Lower leg skin (tissue), 4 donors: ENCODE measurements at places on chromosomes 13 and 19.

GRCh38 chr13:30792285-30793000 is 57.1 kb downstream of the ALOX5AP start:
- peak; percentile 61 for DNase-seq

DNA sequence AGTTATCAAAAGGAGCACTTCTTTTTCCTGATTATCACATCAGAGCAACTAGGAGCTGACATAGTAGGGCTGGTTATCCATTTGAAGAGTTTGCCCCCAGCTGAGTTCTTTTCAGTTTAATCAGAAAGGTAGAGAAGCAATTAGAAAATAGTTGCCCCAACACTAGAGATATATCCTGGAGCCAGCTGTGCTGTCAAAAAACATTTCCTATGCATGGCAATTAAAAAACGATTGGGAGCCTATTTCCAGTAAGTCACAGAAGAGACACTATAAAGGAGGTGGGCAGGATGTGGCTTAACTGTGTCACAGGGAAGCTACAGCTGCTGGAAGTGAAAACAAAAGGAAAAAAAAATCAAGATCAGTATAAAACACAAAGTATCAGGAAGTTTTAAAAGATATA is 155.7 kb upstream of the SLITRK1 start:
- no peak for DNase-seq

DNA sequence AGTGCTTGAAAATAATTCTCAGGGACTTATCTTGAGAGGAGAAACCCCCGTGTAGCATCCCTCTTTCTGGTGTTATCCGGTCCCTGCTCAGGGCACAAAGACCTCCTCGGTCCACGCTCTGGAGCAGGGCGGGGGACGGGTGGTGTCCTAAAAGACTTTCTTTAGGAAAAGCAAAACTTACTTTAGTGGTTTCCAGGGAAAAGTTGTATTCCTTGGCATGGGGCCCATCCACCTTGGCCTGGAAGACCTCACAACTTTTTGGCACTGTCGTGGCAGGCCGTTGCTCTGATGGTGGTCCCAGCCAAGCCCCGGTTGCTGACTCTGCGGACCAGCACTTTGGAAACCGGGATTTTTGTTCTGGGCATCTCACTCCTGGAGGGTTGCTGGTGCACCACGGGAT is 2.7 kb downstream of the AMER2 start:
- no peak for DNase-seq

GRCh38 chr19:47697863-47698609 is 15.2 kb upstream of the EHD2 start:
- peak; percentile 94 for DNase-seq

DNA sequence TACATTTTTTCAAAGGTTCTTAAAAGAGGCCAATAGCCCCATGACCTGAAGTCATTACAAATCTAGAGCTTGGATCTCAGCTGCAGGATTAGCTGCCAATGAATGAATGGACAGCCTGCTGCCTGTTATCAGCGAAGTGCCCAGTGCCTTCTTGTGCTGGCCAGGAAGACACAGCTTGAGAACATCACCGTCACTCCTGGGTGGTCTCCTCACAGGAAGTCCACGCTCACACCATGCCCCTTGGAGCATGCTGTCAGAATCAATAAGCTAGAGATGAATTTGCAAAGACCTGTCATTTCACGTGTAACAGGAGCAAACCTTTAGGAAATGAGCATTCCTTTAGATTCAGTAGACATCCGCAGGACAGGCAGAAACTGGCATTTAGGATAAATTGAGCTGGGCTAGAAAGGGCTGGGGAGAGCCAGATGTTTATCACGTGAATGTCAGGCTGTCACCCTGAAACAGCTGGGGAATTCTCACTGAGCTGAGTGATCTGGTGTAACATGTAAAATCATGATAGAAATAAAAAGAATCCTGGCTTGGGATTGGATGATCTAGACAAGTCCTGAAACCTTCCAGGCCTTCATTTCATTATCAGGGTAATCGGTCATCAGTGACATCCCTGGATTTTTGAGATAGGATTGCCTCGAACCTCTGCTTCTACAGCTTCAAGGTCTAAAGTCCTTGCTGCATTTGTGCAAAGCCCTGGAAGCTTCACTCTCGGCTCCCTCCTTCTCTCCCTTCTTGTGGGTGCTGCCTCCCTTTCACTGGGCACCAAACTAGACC is 49.9 kb upstream of the MEDAG start:
- no peak for DNase-seq

GRCh38 chr19:30159636-30160035 is 212.5 kb upstream of the ZNF536 start:
- DNase-seq, result no peak

DNA sequence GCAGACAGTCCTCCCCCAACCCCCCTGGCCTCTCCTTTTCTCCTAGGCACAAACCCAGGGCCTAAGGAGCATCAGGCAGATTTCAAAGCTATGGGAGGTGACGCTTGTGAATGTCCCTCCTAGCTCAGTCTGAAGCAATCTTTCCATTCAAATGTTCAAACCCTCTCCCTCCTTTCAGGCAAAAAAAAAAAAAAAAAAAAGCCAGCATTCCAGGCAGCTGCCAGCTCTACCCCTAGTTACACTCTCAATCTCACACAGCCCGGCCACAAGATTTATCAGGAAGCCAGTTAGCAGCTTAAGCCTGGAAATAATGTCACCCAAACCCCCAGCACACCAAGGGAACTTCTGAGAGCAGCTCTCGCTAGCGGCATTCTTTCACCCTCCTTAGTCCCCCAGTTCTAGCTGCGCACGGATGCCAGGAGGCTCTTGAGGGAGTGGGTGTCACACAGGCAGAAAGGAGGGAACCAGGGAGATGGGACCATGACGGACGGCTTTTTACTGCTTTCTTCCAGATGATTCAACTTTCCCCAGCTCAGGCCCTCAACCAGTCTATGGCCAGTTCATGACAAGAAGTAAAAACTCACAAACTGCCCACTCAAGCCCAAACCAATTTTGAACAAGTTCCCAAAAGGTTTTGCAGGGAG is 6.3 kb downstream of the SH3GL1 start:
- no peak for DNase-seq

DNA sequence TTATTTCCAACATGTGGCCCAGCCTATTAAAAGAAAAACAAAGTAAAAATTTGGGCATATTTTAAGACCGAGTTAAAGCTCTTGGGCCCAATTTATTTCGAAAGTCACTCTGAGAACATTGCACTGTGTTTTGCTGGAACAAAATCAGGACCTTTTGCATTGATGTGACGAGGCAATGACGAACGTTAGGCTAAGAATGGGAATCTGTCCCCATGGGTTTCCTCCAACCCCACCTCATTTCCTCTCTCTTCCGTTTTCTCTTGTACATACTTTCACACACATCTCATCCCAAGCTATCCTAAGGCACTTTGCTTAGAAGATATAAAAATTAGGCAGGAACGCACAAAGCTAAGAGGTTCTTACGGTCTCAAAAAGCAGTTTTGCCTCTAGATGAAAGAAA is 22.1 kb downstream of the EDNRB start:
- no peak for DNase-seq

DNA sequence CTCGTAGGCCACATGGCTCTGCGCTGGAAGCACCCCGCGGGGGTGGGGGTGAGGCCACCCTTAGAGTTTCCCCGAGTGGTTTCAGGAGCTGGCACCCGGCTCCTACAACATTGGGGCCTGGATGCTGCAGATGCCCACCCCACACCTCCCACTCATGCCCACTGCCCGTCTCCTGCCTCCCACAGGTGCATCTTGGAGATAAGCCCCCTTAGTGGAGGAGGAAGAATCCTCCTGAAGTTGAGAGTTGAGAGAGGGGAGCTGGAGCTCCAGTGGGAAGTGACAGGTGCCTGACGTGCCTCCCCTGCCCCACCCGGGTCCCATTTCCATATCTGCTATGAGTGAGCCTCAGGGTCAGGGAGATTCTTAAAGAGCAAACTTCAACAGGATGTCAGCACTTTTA is 341.3 kb downstream of the TEX29 start:
- DNase-seq, result no peak

DNA sequence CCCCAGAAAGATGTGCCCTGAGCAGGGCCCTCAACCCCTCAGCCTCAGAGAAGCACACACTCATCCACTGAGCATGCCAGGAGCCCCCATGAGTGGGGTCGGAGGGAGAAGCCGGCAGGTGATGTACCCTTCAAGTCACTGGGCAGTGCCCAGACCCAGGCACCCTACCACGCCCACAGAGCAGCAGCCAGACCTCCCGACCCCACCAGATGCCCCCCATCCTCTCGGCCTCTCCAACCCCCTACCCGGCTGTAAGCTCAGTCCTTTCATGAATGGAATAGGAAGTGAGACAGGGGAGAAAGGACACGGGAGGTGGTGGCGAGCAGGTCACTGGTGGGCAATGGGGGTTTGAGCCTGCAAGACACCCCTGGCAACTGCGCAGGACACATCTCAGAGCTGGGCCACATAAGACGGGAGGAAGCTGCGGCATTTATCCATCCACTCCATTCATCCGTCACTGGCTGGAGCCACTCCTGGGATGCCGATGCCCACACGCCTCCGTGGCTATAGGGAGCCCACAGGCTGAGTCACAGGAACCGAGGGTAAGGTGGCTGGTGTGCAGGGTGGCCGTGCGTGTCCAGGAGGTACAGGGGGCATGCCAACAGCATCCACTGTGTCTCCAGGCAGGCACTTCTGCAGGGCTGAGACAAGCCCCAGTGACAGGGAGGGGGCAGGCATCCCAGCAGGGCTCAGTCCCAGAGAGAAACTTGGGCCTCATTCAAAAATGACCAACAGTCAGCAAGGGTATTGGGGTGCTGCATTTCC is 23.8 kb upstream of the VSTM2B start:
- no peak for DNase-seq

- no peak for DNase-seq
These were observed 130.0 kb downstream of the CYSLTR2 start for GRCh38 chr13:48783695-48784230.

- DNase-seq, result no peak
These were observed 474.9 kb upstream of the MIR17HG start for GRCh38 chr13:90872491-90873025.

DNA sequence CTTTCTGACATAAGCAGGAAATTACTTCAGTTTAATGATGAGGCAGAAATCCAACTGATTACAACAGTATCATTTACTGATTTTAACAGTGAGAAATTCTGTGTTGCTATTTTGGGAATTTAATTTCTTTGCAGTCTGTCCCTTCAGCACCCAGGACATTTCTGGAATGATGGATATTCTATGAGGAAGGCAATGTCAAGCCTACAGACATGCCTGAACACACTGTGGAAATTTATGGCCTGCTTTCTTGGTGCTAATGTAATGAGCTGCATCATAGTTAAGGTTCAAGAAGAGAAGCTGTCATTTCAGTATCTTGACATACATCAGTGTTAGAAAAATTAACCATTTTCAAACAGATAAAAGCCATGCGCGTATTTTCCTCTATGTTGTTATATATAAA is 87.7 kb downstream of the SLITRK1 start:
- no peak for DNase-seq

GRCh38 chr13:96081888-96082287 is 8.0 kb upstream of the HS6ST3 start:
- DNase-seq, result no peak

- no peak for DNase-seq
These were observed 384.3 kb downstream of the EFNB2 start for GRCh38 chr13:106151056-106151699.

- no peak for DNase-seq
These were observed 11.2 kb downstream of the IL17D start for GRCh38 chr13:20714563-20715329.

DNA sequence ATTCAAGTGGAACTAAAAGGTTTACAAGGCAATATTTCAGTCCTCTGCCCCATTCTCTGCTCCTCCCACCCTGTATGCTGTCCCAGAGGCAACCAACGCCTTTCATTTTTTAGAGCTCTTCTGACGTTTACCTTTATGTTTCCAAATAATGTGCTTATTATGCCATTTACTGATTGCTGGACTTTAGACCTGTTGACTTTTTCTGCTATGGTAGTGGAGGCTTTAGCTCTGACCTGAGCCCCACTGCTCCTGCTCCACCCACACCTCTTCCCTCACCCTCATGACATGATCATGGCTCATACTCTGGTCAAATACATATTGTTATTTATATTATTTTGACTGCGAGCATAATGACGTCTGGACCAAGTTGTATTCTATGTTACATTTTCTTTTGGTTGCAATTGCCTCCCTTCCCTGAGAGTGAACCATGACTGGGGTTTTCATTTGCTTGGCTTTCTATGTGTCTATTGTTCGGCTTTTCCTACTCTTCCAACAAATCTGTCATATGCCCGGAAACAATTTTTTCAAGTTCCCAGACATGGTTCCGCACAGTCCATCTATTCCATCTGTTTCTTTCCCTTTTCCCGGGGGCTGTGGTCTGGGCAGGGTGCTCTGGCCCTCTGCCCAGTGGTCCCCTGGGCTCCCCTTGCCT is 31.4 kb upstream of the GJB6 start:
- DNase-seq, result no peak

DNA sequence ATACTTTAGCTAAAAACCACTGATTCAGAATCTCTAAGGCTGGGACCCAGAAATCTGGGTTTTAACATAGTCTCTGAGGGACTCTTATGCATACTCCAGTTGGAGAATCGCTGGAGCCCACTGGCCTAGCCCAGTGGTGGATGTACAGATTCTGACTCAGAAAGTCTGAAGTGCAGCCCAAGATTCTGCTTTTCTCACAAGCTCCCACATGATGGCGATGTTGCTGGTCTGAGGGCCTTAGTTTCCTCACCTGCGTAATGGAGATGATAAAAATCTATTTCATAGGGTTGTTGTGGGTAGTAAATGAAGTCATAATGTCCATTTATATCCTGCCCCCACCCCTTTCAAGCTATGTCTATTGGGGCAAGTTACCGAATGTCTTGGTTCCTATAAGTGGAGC is 7.7 kb upstream of the CDADC1 start:
- DNase-seq, result no peak

DNA sequence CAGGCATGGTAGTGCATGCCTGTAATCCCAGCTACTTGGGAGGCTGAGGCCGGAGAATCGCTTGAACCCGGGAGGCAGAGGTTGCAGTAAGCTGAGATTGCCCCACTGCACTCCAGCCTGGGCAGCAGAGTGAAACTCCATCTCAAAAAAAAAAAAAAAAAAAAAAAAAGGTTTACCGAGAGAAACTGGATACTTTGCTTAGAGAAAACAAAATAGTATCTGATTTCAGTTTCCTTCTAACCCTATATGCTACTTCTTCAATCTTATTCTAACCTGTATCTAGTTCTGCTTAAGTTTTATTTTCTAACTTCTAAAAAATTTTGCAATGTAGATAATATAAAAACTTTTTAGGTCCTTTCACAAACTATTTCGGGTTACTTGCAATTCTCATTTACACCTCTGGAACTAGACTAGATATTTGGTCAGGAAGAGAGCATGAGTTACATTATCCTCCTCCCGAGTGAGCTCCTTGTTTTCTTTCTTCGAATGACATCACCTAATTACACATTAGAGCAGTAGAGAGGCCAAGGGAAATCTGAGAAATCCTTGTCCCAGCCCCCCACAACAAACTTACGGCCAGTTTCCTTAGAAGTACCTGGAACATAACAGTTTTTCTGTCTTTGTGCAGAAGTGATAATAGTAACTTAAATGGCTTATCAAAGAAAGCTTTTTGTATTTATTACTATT is 128.9 kb downstream of the B3GLCT start:
- DNase-seq, result no peak

GRCh38 chr13:68509734-68510621 is 1279.8 kb upstream of the PCDH9 start:
- no peak for DNase-seq
